ENCODE measurements at places on chromosomes 7 and 10.

GRCh38 chr7:66771795-66772194, 31.3 kb downstream of the RABGEF1 start:
- no peak for ATAC-seq

GRCh38 chr10:102675011-102675665, 30.9 kb downstream of the TRIM8 start:
- ATAC-seq = no peak

DNA sequence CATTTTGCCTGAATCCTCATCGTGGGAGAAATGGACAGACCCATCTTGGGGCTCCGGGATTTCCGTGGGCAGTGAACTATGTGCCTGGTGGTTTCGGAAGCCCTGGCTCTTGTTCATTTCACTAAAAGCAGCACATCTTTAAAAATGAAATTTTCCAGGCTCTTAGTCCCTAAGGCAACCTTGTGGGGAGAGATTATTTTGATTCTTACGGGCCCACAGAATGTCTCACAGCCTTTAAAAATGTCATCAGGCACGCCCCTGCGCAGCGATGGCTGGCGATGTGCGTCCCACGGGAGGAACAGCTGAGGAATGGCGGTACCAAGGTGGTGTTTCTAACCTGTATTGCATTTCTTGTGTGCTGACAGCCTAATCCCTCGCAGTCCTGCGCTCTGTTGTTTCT, 189.7 kb downstream of the CCDC3 start:
- ATAC-seq = no peak

- ATAC-seq = no peak
These were observed 631.7 kb downstream of the KCNMA1 start for GRCh38 chr10:77005871-77006270.
